Mesendoderm (in vitro differentiated cells): ENCODE measurements at places on chromosomes 1 and 21.

DNA sequence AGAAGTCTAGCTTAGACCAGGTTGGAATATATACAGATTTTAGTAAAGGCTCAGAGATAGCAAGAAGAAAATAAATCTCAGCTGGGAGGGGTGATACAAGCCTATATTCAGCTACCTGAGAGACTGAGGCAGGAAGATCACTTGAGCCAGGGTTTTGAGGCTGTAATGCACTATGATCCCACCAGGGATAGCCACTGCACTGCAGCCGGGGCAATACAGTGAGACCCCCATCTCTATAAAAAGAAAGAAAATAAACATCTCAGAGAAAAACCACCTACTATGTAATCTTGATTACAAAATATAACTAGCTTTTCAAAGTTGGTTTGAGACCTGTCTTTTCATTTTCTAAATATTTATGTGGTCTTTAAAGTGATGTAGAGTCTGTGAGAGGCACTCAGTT is 47.7 kb downstream of the IL23R start:
- DNase-seq = no peak

- peak; percentile 40 for DNase-seq
Measured at GRCh38 chr1:228259951-228260350, 52.1 kb downstream of the OBSCN start.

GRCh38 chr1:103435443-103435842 is 90.1 kb upstream of the RNPC3 start:
- no peak for DNase-seq

DNA sequence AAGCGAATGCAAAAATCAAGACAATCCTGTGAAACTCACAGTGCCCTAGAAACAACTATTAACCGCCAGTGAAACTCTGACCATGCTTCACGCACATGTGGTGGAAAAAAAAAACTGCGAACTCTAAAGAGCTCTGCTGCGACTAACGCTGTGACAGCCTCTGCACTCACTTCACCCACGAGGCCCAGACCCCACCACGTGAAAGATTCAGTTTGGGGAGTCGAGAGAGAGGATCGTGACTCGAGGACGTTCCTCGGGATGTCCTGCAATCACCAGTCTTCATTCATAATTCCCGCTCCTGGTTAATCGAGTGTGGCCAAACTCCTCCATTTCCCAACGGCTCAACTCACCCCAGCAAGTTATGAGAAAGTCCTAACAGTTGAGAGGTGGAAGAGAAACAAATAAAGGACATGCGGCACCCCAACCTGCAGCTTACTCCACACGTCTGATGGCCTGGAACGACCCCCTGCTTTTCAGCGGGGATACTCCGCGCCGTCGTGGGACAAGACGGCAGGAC is 1.1 kb downstream of the SERBP1 start:
- no peak for DNase-seq

GRCh38 chr1:14915356-14916054 is 238.0 kb upstream of the TMEM51 start:
- DNase-seq = peak; percentile 54

DNA sequence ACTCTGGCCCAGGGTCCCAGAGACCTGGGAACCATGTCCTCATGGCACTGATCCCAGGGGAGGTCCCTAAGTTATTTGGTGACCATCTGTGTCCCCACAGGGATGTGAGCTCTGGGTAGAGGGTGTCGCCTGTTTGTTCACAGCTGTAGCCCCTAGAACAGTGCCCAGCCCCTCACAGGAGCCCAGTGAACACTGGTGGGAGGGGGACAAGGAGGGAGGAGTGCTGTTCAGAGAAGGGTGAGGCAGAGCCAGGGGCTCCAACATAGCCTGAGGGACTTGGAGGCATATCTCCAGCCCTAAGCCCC is 450.4 kb downstream of the MATN1 start:
- no peak for DNase-seq

DNA sequence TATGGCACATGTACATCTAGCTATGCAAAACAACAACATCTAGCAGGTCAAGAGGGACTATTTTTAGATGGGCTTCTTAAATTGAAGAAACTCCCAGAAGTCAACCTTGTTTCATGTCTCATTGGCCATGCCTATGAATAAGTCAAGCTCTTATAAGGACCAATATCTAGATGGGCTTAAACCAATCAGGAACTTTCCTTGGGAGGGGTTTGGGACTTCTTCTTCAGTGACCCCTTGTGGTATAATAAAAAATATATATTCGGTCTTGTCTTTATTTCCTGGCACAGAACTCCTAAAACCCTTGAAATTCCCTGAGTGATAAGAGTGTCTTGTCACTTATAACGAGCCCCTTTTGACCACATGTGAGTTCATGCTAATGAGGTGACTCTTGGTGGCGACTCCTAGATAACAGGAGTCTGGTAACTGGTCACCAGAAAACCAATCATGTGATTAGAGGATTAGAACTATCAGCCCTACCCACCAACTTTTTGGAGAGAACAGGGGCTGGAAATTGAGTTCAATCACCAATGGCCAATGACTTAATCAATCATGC is 218.3 kb downstream of the HHIPL2 start:
- peak; percentile 71 for DNase-seq

GRCh38 chr1:65104854-65105534 is 43.0 kb upstream of the AK4 start:
- DNase-seq = no peak

- peak; percentile 21 for DNase-seq
Measured at GRCh38 chr1:76336931-76337371, 262.4 kb downstream of the ST6GALNAC3 start.

DNA sequence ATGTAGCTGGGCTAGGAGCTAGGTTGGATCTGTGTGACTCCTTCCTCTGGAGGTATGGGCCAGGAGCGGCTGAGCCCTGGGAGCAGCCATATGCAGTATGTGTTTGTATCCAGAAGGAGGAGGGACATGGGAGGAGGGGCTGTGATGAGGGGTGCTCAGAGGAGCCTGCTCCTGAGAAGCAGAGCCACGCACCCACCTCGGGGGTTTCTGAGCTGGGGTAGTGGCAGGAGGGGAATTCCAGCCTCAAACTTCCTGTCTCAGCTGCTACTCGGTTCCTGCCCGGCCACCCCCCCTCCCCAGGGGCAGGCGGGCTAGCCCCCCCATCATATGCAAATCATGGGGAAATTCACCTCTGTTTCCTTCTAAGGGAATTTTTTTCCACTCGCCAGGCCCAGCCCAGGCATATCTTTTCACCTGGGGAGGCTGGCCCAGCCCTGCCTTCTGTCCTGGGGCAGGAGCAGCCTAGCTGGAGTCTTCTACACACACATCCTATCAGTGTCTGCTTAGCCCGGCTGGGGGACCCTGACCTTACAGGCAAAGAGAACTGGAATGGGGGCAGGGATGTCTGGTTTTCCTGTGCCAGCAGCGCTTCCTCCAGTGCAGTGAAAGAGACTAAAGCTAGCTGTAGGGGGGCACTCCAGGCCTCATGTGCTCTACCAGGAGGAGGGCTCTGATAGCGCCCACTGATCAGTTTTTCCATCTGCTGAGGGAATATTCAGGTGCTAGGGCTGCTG is 3.0 kb downstream of the ZC3H12A start:
- DNase-seq = peak; percentile 85

DNA sequence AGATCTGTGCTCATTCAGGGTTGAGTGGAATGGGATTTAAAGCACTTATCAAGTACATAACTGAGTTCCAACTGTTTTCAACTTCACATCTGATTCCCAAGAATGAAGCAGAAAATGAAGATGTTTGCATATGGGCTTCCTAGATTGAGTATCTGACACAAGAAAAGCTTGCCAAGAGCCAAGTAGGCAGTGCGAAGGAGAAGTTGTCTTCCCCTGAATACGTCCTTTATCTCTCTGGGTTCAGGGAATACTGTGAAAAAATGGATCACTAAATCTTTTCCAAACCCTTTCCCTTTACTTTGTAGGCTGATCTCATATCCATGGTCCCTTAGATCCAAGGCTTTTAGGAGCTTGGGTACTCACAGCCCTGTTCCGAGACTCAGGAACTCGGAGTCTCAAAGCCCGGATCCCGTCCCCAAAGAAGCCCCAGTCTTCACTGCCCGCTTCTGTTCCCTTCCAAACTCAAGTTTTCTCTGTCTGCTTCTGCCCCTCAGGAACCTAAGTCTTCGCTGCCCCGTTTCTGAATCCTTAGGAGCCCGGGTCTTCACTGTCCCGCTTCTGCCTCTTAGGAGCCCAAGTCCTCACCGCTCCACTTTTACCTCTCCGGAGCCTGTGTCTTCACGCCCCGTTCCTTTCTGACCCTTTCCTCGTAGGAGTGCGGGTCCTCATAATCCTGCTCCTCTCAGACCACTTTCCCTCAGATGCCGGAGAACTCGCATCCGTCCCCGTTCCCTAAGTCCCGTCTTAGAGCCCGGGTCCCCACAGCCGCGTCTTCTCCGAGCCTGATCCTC is 616 bp downstream of the TAF12 start:
- DNase-seq = no peak

- no peak for DNase-seq
Measured at GRCh38 chr1:102546251-102546650, 549.5 kb upstream of the OLFM3 start.

GRCh38 chr21:18023157-18023556 is 204.0 kb upstream of the C21orf91 start:
- DNase-seq = peak; percentile 24

DNA sequence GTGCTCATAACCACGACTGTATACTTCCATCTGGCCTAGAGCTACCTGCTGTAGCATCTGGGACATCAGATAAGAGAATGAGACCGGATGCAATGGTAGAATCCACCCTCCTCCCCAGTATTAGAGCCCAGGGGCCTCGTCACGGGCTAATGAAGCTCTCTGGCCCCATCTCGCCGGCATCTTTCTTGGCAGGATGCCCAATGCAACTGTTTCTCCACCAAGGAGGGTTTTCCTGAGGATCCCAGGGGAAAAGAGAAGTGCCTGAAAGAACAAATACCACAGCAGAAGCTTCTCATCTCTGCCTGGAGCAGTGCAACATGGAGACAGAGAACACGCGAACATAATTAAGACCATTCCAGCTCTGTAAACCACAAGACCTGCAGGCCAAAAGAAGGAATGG is 80.0 kb downstream of the VWA5B1 start:
- no peak for DNase-seq

GRCh38 chr1:151443846-151444782 is 15.2 kb downstream of the POGZ start:
- peak; percentile 86 for DNase-seq

- no peak for DNase-seq
Measured at GRCh38 chr1:213956295-213956770, 31.4 kb upstream of the PROX1 start.

DNA sequence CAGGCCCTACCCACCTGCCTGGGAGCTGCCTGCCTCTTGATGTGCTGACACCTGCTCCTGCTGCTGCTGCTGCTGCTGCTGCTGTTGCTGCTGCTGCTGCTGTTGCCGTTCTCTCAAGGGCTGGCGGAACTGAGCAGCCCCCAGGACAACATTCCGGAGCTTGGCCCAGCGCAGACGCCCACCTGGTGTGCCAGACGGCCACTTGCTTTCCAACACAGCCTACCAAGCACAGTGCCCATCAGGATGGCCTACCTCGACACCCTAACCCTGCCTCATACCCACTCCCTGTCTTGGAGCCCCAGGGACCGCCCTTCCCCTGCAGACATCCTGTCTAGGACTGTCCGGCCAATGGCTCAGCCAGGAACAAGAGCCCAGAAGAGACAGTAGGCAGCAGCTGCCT is 11.8 kb downstream of the DENND4B start:
- DNase-seq = no peak

GRCh38 chr21:39097335-39097861 is 85.9 kb downstream of the PSMG1 start:
- DNase-seq = peak; percentile 7

DNA sequence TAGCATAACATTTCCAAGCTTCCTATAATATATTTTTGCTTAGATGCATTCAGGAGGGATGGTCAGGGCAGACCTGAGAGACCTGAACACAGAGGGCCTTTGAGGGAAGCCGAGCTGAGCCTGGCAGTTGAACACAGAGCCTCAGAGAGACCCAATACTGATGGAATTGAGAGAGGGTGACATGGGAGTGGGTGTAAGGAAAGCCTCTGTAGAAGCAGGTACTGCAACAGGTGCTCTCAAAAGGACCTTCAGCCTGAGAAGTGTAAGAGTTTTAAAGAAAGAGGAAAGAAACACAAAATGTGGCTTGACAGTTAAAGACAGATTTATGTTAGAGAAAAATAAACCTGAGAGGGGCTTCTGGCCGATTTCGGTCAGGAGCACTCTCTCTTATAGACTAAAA is 73.9 kb upstream of the PGBD5 start:
- DNase-seq = no peak

DNA sequence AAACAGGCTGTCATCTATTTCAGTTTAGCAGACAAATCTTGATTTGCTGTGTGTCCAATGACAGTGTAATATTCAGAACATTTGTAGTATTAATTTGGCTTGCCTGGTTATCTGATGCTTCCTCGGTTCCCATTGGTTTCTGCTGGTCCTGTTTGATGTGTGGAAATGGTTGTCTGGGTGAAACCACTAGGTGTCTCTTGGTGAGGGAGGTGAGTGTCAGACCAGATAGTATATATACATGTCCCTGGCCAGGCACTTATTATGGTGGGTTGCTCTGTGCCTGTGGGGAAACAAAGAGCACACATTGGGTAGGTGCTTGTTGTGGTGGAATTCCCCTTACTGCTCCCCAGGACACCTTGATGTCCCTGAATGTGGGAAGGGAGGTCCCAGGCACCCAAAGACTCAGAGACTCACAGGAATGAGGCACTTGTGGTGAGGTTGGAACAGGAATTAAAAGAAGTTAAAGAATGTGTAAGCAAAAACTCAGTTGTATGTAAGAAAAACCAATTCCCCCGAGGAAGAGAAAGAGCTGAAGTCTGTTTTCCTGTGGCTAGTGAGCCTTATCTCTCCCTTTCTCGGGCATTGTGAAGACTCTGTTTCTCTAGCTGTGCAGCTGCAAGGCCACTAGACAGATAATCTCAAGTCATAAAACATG is 1519.1 kb downstream of the BRINP3 start:
- peak; percentile 40 for DNase-seq

- DNase-seq = no peak
Measured at GRCh38 chr1:164624400-164624799, 65.4 kb downstream of the PBX1 start.

GRCh38 chr1:238199325-238199724 is 308.6 kb upstream of the ZP4 start:
- no peak for DNase-seq

- DNase-seq = no peak
Measured at GRCh38 chr1:172845371-172845770, 186.5 kb downstream of the FASLG start.

DNA sequence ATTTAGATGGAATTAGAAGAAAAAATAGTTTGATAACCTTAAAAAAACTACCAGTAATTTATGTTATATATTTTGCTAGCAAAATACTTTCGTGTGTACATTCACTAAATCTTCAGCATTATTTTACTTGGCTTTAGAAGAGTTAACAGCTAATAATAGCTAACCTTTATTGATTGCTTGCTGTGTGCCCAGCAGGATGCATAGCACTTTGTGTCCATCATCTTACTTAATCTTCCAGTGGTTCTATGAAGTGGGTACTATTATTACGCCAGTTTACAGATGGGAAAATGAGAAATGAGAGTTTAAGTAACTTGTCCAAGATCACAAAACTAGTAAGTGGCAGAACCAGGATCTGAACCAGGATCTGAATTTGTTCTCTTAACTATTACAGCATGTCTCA is 41.7 kb upstream of the GPR25 start:
- no peak for DNase-seq

DNA sequence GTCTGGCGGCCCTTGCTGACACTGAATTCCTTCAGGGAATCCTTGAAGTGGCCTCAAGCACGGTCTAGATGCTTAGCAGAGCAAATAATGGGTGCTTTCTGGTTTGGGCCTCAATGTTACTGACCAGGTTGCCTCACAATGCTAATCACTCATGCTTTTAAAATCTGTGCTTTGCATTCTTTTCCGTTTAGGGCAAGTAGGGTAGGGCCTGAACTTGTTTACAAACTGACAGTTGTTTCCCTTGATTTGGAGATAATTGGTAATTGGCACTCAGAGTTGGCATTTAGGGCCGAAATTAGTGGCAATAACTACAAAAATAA is 1.4 kb downstream of the VPS13D start:
- peak; percentile 20 for DNase-seq
